CD4-positive, alpha-beta T cell (primary cell): ENCODE measurements at places on chromosomes 3 and 15. TPM values are rescaled to one million over a fixed set of nuclear protein-coding genes. Genes with fewer than 3 reads are reported as not detected.

DNA sequence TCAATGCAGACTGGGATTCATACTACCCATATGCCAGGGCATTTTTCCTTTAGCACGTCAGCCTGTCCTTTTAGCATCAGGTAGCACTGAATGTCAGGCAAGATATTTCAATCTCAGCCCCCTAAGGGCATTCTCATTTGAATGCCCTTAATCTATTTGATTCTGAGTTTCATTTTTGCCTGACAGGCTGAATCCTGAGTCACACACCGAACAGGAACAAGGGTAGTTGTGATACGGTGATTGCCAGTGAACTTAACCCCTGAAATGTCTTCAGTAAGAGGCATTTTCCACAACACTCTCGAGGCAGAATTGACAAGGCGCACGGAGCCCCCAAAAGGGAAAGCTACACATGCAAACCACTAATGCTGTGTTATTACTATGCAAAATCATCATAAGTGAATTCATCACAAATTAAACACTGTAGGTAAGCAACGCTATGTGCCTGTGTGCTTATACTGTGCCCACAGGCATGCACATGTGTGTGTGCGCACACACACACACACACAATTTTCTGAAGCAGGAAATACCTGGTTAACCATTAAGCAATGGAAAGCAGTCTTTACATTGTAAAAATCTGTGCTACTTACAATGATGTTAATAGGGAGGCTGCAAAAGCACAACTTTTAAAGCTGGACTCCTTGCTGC is 130.4 kb downstream of the ZNF385D start:
- DNase-seq: no peak

GRCh38 chr3:10417847-10418246 is 87.5 kb downstream of the ATP2B2 start:
- no peak for DNase-seq

DNA sequence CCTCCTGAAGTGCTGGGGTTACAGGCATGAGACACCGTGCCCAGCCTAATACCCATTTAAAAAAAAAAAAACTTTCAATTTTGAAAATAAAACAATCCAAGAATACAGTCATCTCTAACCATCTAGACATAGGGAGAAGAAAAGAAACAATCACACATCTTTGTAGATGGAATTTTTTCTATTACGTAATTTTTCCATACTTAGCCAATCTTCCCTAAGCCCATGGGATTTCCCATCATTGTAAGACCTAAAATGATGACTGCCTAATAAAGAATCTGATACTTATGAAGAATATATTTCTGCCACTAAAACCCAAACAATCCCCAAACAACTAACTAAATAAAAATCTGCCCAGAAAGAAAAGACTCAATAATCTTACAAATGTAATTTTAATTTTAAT is 88.7 kb downstream of the CBLB start:
- DNase-seq: no peak

GRCh38 chr3:165624761-165625160 is 212.5 kb downstream of the BCHE start:
- DNase-seq: no peak

DNA sequence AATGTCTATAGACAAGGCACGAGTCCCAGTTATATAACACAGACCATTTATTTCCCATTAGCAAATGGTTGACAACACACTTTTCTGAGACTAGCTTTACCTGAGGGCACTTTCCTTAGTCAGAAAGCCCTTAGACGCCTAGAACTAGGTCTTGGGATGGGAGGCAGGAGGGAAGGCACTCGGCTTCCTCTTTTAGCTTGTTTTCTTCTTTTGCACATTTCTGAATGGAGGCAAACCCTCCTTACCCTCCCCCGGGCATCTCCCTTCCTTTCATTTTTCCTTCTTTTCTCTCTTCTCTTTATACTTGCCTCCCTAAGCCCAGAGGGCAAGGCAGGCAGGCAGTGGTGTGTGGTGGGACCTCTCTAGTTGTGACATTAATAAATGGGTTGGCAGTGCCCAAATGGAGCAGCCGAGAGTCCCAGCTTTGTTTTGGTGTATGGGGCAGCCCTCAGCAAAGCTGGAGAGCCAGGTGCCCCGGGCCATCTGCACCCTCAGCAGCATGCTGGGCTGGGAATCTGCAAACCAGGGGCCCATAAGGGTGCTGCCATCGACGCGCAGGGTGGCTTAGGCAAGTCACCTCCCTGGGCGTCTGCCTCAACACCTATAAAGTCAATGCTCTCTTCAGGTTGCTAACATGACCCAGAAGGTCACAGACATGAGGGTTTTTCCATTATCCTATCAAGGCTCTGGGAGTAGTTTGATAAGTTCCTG is 21.1 kb upstream of the BCL2L10 start:
- DNase-seq: no peak

LOXL1 gene
- 3.5 TPM for total RNA-seq

SLC7A14 gene
- not detected for total RNA-seq

CASR gene
- total RNA-seq: 0.03 TPM
